NCI-H1092 (cell line): ENCODE measurements at places on chromosomes 6 and 20.

DNA sequence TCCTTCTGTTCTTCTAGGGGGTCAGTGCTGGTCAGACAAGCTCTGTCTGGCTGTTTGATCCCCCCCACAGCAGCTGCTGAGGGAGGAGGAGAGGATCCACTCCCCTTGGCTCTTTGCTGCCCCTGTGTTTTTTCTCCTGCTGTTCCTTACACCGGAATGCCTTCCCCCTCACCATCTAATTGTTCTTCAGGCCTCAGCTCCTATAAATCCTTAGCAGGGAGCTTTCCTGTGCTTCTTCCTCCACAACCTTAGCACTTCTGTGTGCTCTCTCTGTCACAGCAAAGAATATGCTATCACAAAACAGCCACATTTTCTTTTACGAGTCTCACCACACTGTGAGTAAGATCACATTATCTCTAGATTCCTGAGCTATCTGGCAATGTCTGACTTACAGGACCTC is 196.6 kb downstream of the OTOR start:
- no peak for DNase-seq

DNA sequence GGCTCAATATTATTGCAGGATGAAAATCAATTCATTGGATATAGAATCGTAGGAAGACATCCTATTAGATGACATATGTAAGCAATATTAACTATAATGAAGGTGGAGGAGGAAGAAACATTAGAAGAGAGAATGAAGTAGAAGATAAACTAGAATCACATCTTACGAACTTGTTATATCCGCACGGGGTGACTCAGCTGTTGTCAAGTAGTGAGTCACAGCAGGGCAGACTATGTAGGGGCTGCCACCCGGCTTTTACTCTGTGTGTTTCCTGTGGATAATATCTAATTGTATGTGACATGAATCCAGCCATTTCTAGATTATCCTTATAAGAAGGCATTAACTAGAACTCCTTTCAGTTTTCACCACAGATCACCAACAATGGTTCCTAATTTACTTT is 520.2 kb downstream of the DOK5 start:
- no peak for DNase-seq

DNA sequence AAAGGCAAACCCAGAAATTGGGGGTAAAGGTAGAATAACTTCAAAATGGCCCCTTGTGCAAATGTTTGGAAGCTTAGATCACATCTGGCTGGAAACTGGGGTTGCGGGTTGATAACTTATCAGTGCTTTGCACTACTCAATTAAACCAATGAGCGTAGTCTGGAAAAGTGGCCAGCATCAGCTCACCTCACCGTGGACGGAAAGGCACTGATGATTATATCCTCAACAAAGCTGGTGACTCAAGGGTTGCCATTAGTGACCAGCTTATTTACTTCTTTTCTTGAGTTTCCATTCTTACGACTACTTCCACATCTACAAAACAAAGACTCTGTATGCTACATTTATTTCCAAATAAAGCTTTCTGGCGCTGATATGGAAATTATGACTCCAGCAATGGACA is 198.5 kb upstream of the HEY2 start:
- DNase-seq = no peak

- no peak for DNase-seq
Observed at GRCh38 chr6:48100588-48100895, 10.5 kb downstream of the PTCHD4 start.

DNA sequence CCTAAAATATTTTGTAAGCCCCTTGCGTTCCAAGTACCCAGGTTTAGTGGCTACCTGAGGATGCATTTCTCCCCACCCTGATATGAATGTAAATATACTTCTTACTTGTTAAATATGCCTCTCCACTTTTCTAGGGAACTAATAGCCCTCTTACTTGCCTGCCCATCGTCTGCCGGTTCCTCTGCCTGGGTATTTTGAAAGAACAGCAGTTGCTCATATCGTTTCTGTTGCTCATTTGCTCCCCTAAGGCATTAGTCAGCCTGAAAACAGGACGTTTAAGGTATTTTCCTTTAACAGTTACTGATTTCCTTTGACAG is 141.3 kb upstream of the CARMIL1 start:
- DNase-seq = no peak

GRCh38 chr6:150494241-150494640 is 105.4 kb upstream of the PLEKHG1 start:
- DNase-seq = no peak

GRCh38 chr20:32731882-32732266 is 11.4 kb downstream of the COMMD7 start:
- DNase-seq = no peak

DNA sequence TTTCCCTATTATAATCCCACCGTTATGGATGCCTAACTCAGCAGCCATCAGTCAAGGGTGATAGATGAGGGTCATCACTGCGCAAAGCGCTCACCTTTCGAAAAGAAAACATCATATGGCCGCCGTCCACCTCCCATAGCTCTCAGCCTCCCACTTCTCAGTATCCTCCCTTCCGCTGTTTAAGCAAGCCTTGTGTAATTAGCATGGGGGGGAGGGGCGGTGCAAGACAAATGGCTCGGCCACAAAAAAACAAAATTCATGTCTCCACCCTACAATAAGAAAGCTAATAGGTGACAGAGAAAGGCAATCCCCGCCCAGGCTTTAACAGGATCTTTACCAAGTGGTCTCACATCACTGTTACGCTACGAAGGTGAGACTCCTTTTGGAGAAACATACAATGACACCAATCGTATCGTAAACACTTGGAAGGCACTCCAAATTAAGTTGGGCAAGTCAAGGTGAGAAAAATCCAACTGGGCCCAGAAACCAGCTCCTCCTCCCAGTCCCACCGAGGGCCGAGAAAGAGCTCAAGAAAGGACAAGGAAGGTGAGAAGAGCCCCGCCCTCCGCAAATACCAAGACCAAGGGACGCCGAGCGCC is 645 bp downstream of the DDX39B start:
- DNase-seq = no peak

GRCh38 chr20:890666-891057 is 25.5 kb downstream of the ANGPT4 start:
- DNase-seq = no peak

DNA sequence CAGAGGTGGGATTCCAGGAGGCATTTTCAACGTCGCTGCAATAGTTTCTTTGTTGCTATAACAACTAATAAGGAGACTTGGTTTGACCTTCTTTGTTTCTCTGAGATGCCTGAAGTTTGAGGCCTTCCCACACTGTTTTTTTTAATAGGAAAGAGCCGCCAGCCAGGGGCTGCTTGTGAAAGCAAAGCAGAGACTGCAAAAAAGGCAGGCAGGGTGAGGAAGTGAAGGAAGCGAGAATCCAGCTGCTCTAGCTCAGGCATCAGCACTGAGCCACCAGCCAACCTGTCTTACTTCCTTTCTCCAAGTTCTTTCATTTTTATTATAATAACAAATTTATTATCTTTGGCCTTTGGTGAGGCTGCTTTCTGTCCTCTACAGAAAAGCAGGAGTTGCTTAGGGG is 179.1 kb downstream of the DOK5 start:
- DNase-seq = no peak
